ENCODE measurements at places on chromosomes 2 and 18.

- DNase-seq = no peak
Observed at GRCh38 chr2:64943387-64944150, 45.6 kb upstream of the SLC1A4 start.

GRCh38 chr18:34352385-34353163 lies 127.9 kb upstream of the NOL4 start:
- DNase-seq = no peak

DNA sequence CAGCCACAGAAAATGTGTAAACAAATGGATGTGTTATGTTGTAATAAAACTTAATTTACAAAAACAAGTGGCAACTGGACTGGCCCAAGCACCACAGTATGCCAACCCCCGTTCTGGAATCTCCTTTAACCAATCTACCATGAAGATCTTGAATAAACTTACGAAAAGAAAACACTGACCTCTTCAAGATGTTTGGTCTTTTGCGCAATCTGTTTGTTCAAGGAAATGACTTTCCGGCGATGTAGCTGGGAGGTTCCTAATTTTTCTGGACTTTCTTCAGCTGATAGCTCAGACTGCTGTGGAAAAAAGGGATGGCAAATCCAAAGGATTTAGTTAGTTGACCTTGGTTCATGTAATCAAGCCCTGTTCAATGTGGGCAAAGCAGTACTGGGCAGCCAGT lies 55.7 kb downstream of the CCDC93 start:
- no peak for DNase-seq

- DNase-seq = no peak
Observed at GRCh38 chr2:38108907-38109731, 33.2 kb upstream of the CYP1B1 start.

DNA sequence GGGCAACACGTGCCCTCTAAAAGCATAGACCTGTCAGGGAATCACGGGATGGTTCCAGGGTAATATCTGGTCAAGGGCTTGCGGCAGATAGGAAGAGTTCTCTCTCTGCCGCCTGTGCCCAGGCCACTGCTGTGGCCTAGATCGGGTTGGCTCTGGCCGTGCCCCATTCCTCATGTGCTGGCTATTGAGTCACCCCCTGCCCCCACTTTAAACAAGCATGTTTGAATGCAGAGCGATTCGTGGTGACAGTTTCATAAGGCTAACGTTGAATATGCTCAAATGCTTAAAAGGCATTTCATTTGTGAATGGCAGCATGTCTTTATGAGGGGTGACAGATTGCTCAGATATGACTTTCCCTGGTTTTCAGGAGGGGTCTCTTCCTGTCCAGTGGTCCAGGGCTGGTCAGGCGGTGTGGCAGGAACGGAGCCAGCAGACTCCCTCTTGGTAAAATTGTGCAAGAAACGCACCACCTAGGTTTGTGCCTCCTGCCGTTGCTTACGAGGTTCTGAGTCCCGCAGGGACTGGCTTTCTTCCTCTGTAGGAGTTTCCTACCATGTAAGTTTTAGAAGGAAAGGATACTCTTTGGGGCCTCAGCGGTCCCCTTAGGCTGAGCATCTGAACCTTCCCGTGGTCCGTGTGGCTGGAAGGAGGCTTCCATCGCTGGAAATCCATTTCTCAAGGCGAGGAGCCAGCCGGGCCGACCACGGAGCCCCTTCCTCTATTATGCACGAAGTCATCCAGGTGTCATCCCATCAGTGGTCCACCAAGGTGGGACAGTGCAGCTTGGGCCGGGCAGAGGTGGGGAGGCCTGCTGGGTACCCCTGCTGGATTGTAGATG lies 50.2 kb downstream of the AGAP1 start:
- DNase-seq = no peak

GRCh38 chr2:198499539-198499938 lies 695.1 kb downstream of the PLCL1 start:
- DNase-seq = no peak

DNA sequence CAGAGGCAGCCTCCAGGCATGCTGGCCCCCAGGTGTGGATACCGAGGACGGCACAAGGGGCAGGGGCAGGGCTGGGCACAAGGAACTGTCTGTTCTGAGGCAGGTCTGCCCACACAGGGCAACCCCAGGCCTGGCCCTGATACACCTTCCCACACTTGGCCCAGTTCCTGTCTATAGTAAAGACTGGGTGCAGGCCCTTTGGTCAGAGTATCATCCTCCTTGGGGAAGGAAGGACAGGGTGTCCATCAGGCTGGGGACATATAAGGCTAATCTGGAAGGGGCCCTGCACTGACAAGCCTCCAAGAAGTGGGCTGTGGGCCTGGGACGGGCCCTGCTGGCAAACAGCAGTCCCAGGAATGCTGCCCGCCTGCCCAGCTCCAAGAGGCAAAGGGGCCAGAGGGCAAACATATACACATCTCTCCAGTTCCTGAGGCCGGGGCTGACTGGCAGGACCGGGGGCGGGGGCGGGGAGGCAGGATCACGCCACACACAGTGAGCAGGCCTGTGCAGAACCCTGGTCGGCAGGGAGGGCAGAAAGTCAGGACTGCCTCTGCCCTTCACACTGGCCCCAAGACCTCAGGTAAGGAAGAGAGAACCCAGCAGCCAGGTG lies 18.9 kb downstream of the SDC1 start:
- no peak for DNase-seq

DNA sequence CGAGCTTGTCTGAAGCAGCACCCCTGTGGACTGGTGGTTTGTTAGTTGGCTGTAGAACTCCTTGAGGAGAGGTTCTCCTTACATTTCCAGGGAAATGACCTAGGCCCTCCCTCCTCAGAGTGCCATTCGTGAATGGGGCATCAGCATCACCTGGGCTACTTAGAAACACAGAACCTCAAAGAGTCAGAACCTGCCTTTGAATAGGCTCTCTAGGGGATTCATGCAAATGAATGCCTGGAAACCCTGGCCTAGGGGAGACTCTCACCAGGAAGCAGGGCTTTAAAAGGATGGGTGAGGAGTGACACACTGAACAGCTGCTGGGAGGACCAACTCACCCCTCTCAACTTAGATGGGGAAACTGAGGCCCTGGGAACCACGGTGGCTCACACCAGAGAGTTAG lies 2.1 kb upstream of the MOCOS start:
- DNase-seq = no peak

DNA sequence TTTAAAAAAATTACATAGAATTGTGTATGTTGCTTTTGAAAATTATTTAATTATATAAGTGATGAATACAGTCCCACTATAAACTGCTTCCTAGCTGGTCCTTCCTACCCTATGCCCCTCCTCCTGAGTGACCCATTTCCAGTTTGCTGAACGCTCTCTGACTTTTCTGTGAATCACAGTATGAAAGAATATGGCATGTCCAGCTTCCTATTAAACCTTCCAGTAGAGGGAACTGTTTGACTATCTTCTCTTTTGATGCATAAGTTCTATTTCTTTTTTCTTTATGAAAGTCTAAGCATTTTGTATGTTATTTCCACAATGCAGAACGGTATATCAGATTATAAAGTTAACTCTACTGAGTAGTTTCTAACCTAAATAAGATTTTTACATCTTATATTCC lies 41.3 kb downstream of the PSMG2 start:
- no peak for DNase-seq

- DNase-seq = no peak
Observed at GRCh38 chr2:236794176-236794957, 224.7 kb downstream of the ACKR3 start.

GRCh38 chr18:49094979-49095632 lies 144.3 kb upstream of the SMAD7 start:
- DNase-seq = no peak

GRCh38 chr2:43725711-43726246 lies 48.1 kb upstream of the DYNC2LI1 start:
- DNase-seq = no peak

DNA sequence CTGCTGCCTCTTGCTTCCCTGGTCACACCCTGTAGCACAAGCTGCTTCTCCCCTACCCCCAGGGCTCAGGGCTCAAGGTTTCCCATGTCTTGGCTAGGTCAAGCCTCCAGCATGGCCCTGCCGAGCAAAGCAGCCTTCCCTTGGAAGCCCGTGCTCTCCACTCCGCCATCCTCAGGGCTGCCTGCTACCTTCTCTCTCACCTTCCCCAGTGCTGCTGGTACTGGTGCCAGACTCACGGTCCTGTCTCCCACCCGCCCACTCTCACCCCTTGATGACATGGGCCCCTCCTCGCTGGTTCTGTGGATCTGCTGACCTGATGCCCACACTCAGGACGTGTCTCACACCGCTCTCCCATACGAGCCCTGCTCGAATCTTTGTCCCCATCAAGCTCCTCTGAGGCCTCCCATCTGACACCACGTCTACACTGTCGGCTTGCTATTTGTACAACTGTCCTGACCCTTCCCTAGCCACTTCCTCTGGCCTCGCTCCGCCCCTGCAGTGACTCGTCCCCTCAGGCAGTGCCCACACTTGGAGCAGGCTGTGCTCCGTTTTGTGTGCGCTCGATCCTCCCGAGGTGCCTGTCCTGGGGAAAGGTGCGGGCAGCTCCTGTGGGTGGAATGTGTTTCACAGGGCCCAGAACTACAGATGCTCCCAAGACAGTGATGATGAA lies 49.9 kb downstream of the ZAP70 start:
- DNase-seq = no peak

GRCh38 chr2:139080244-139080643 lies 300.1 kb upstream of the NXPH2 start:
- no peak for DNase-seq

DNA sequence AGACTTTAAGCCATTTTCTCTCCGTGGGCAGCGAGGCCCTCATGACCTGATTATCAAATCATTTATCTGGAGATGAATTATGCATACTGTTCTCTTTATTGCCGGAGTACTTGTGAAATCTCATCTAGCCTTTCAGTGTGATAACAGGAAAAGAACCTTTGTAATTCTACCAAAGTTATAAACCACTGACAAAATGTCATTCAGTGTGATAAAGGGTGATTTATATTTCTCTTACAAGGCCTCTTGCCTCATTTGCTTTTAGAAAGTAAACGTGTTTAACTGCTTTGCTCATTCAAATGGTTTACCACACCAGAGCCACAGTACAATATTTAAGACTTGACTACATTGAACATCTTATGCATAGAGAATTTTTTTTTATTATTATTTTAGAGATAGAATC lies 13.8 kb downstream of the MTCL1 start:
- DNase-seq = no peak

DNA sequence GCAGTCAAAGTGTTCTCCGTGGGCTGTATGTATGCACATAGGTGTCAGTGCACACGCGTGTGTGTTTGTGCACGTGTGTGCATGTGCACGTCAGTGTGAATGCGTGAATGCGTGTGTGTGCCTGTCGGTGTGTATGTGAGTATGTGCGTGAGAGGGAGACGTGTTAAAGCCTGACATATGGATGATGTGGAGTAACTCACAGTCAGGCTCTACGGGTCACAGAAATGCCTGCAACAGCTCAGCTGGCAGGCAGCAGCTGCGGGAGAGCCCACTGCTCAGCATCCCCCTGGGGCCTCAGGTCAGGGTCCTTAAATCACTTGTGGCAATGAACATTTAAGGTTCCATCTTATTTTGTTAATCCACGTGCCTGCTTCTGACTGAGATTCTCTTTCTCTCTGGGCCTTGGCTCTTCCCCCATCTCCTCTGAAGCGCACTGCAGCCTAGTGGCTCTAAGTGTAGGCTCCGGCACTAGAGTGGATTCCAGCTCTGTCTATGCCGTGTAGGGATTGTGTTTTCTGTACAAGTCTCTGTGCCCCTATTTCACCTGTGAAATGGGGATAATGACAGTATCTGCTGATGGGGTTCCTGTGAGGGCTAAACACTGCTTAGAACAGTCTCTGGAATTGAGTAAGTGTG lies 63.0 kb downstream of the DYSF start:
- no peak for DNase-seq

- no peak for DNase-seq
Observed at GRCh38 chr2:97707362-97708047, 5.9 kb upstream of the ZAP70 start.

- no peak for DNase-seq
Observed at GRCh38 chr2:50597206-50597605, 434.7 kb downstream of the NRXN1 start.

- DNase-seq = no peak
Observed at GRCh38 chr2:105896765-105897163, 152.1 kb downstream of the NCK2 start.

GRCh38 chr18:70973626-70974025 lies 684.8 kb downstream of the SOCS6 start:
- no peak for DNase-seq

DNA sequence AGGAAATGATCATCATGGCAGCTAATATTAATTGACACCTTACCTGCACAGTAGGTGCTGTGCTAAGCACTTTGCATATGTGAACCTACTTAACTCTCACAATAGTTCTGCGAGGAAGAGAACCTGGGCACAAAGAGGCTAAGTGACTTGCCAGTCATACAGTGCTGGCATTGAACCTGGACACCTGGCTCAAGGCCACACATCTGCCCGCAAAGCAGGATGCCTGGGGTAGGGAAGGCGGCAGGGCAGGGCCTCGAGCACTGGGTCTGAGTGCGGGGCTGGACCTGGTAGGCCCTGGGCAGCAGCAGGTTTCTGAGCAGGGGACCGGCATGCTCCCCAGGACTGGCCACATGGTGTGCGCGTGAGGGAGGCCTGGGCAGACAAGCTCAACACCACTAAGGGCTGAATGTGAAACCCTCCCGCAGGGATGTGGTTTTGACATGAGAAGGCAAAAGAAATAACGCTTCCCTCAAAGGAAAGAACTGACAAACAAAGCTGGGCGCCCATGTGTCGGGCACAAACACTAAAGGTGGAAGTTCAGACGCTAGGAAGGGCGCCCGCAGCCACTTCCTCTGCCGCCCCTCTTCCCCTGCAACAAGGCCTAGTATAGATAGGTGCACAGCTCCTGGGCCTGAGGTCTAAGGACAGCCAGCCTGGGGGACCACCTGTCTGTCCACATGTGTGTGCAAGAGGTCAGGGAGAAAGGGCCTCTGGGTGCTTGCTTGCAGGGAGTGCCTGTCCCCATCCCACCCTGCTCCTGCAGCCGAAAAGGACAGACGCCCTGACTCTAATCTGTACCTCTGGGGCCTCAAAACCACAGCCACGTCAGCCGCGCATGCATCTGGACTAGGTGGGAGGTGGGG lies 92.5 kb downstream of the ZFP36L2 start:
- DNase-seq = peak; percentile 86

GRCh38 chr2:156589381-156590079 lies 153.4 kb downstream of the GPD2 start:
- DNase-seq = no peak

DNA sequence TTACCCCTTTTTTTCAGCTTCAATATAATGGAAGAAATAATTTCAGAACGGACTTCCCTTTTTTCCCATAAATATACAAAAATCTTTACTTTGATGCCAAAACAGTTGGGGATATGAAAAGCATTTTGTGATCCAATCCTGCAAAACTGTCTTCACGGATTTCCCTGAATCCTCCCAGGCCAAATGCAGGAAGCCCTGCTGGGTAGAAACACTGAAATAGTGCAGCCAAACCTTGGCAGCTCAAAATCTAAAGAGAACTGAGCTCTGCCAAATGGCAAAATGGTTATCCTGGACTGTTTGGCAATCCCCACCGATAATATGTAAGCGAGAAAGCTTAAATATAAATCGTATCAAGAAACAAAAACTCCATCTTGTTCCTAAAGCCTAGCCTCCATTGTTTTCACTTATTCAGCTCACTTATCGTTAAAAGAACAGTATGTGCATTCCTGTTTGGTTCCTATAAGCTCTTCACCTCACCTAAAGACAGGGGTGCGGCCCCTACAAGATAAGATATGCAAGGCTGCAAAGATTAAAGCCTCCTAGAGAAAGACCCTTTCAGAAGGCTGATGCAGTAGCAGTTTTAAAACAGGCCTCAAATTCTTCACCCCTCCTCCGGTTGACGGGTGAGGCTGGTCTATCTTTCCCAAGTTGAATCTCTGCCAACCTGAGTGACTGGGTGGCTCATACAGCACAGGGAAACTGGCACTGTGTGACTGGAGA lies 48.6 kb downstream of the LAMA1 start:
- no peak for DNase-seq

- no peak for DNase-seq
Observed at GRCh38 chr2:229350117-229350805, 79.2 kb upstream of the PID1 start.
